ENCODE measurements at places on chromosomes 5 and 9.

- DNase-seq = no peak
These were observed 96.2 kb downstream of the RXRA start for GRCh38 chr9:134422301-134423090.

GRCh38 chr9:91833878-91834255 is 116.2 kb downstream of the ROR2 start:
- no peak for DNase-seq

- DNase-seq = no peak
These were observed 26.4 kb downstream of the TBC1D2 start for GRCh38 chr9:98229090-98229395.

DNA sequence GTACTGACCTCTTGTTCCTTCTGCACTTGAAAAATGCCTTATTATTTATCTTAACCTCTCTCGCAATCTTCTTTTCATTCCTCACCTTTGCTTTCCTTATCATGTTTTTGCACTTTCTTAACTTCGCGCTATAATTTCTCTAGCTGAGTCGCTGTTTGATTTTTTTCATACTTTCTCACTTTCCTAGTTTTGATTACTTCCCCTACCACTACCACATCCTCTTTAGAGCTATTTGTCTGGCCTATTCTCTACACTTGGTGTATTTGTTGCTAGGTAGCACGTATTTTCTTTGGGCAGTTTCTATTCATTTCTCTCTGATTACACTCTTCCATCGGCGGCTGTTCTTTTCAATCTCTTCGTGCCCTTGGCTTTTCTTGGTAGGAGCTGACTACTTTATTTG is 611.8 kb downstream of the BNC2 start:
- no peak for DNase-seq

DNA sequence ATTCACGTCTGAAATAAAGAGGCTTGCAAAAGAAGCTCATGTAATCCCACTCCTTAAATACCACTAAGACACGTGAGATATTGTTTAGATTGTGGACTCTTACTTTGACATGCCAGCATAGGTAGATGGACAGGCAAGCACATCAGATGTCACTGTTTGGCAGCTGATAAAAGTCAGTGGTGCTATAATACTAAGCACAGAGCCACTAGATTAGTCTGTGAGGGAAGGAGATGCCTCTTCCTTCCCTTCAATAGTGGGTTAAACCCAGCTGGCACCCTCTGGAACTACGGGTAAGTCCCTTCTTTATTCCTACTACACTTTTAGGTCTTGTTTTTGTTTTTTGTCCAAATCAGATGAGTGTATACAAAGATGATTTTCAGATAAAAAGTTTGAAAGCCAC is at the start of gene MYOT:
TSS of gene MYOT (plus strand) at position 197 of the 400 bp plus-strand sequence. CDS start 2,792 bp downstream, outside the sequence.
- no peak for DNase-seq
